ENCODE measurements at places on chromosomes 5 and 9.

- peak; percentile 31 for DNase-seq
Observed at GRCh38 chr5:73564018-73564417, 1.4 kb downstream of the ANKRA2 start.

- DNase-seq, result peak; percentile 21
Observed at GRCh38 chr9:106784076-106784475, 78.9 kb upstream of the ZNF462 start.

DNA sequence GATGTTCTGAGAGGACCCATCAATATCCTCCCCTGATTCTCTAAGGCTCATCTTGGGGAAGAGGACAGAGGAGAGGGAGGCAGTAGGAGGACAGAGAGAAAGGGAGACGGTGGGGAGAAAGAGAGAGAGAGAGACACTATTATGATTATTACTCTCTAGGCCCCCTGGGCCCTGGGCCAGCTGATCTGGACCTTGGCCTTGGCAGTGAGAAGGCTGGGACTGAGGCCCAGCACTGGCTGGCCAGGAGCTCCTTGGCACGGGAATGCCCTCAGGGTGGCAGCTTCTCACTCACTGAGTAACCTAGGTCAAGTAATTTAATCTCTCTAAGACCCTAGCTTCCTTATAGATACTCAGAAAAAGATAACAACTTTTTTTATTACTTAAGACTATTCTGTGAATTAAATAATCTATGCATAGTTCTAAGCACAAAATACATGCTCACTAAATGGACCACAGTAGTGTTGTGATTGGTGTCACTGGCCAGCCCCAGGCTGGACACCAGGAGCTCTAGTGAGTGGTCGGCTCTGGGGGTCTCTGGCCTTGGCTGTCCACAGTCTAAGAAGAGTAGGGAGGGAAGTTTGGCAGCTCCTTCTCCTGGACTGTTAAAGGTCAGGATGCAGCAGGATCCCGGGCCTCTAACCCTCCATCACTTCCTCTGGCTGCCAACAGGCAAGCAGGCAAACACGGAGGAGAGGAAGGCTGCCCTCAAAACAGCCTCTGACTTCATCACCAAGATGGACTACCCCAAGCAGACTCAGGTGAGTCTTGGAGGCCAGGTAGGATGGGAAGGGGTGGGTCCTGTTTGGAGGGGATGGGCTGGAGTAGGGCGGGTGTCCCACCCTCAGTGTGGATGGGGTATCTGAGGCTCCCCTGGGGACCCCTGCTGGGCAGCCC, 50.0 kb downstream of the GSN start:
- no peak for DNase-seq

DNA sequence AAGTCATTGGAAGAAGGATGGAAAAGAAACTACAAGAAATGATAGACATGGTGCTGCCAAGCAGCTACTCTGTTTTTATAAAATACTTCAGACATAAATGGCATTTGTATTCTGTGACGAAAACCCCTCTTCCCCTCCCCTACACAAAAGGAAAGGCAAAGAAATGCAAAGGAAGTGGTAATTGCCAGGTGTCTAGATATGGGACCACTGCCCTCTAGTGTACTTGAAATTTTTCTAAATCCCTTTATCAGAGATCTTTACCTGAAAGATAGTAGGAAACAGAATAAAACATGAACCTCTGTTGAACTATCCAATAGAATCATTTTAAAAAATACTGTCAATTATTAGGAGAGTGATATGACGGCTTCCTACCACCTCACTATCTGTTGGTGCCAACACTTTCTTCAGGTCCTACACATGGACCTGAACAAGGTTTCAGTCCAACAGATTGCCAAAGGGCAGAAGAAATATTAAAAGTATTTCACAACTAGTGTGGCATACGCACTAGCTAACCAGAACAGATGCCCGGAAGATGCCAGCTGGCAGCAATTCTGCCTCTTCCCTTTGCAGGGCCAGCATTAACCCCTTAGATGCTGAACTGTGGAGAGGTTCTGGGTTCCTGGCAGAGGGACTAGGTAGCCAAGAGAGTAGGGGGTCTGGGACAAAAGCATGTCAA, 104.1 kb downstream of the TSSK1B start:
- DNase-seq, result peak; percentile 74

- DNase-seq, result no peak
Observed at GRCh38 chr5:159811712-159812111, 104.6 kb upstream of the ADRA1B start.

GRCh38 chr9:11726659-11727058, 966.5 kb upstream of the TYRP1 start:
- DNase-seq, result no peak

DNA sequence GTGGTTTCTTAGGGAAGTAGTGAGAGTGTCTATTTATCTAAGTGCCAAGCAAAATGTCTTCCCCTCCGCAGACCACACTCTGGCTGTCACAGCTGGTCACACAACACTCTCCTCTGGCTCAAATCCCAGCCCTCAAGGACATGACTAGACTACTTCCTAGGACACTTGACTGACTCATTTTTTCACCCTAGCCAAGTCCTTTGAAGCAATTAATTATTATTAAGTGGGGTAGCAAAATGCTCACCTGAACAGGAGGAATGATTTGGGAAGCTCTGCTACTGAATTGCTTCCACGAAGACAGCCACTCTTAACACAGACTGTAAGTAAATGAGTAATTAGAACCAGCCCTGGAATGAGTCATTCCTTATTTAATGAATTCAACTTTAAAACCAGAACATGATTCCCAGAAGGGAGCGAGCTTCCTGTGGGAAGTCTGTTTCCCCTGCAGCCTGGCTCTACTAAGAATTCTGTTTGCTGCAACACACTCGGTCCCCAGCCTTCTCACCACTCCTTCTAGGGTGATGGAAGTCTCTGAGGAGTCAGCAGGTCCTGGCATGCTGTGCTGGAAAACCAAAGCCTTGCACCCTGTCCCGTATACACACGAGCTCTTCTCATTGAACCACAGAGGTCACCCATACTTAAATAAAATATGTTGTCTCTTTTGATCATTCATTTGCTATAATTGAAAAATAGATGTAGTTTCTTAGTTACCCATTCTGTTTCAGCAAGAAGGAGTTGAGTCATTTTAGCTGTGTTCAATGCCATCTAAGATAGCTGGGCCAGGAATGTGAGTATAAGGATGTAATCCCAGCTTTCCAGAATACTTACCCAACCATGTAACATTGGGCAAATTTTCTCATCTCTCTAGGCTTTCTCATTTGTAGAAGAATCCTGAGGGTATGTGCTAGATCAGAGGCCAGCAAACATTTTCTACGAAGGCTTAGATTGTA, 218.6 kb upstream of the RASEF start:
- DNase-seq, result peak; percentile 24

DNA sequence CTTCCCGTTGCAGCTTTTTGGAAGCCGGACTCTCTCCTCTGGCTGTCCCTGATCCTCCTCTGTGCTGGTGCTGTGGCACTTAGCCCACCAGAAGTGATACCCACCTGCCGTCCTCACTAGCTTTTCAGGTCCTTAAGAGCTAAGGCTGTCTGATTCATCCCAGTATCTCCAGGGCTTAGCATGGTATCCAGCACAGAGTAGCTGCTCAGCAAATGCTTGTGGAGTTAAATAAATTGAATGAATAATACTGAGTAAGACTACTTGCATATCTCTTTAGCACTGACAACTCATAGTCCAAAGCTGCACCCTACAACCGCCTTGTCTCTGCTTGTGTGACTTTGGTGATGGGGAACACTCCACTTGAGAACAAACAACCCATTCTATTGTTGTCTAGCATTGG, 7.7 kb upstream of the XPA start:
- no peak for DNase-seq

DNA sequence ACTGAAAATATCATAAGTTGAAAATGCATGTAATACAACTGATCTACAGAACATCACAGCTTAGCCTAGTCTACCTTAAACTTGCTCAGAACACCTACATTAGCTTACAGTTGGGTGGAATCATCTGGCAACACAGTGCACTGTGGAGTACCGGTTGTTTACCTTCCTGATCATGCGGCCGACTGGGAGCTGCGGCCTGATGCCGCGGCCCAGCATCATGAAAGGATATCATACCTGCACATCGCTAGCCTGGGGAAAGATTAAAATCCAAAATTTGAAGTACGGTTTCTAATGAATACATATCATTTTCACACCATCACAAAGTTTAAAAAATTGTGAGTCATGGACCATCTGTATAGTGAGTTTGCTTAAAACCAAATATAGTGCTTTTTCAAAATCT, 1.8 kb downstream of the HACD4 start:
- DNase-seq, result no peak

DNA sequence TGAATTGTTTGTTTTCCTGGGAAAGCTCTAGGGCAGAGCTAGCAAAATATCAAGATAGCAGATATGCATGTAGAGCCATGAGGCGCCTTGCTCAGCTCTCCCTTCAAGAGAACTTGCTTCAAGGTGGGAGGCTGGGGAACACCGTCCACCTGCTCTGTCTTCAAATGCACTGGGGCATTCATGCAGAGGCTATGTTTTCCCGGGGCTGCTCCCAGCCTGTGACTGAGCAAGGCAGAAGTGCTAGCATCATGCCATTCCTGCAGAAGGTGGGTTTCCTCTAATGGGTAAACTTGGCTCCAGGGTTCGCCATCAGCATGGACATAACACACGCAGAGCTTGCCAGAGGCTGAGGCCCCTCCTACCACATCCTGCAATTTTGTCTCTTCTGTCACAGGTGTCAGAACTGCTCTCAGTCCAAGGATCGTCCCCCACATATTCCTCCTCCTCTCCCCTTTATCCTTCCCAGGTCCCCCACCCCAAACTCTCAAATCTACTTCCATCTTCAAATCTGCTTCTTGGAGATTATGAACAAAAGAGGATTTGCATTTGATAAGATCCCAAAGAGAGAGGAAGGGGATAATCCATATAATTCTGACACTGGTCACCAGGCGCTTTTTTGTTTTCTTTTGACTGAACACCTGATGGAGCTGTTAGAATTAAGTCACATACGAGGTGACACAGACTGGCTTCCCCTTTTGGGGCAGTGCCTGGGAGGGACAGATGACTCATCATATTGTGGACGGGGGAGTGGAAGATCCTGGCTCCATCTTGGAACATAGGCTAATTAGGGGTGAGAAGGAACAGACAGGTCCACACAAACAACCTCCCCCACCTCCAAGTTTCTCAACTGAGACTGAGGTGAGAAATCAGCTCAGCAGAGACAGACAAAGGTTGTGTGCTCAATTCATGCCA, 85.0 kb upstream of the TAF11L2 start:
- peak; percentile 23 for DNase-seq

- DNase-seq, result no peak
Observed at GRCh38 chr5:115551415-115551814, 6.8 kb upstream of the FEM1C start.

All from eye (tissue), 1 donor.